NCI-H524 treated with DMSO at 0.1 percent for 48 hours (cell line): ENCODE measurements at places on chromosomes 7 and 10.

GRCh38 chr10:36117231-36117630 is 475.1 kb upstream of the FZD8 start:
- no peak for DNase-seq

GRCh38 chr10:95565336-95565735 is 4.2 kb upstream of the SORBS1 start:
- DNase-seq: no peak

GRCh38 chr10:69816521-69816920 is 14.8 kb downstream of the COL13A1 start:
- DNase-seq: no peak

DNA sequence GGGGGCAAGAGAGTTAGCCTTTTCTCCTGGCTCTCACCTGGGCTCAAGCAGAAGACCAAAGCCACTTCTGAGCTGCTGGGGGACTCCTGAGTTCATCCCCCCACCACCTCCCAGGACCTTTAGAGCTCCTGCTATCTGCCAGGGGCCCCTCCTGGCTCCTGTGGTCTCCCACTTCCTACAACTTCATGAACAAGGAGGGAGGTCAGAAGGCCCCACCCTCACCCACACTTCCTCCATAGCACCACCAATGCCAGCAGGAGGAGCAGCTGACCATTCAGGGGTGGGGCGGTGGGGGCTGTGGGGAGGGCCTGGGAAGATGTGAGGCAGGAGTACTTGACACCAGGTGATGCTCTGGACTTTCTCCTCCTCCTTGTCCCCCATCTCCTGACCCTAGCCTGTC is 32.6 kb upstream of the ADCYAP1R1 start:
- DNase-seq: no peak

DNA sequence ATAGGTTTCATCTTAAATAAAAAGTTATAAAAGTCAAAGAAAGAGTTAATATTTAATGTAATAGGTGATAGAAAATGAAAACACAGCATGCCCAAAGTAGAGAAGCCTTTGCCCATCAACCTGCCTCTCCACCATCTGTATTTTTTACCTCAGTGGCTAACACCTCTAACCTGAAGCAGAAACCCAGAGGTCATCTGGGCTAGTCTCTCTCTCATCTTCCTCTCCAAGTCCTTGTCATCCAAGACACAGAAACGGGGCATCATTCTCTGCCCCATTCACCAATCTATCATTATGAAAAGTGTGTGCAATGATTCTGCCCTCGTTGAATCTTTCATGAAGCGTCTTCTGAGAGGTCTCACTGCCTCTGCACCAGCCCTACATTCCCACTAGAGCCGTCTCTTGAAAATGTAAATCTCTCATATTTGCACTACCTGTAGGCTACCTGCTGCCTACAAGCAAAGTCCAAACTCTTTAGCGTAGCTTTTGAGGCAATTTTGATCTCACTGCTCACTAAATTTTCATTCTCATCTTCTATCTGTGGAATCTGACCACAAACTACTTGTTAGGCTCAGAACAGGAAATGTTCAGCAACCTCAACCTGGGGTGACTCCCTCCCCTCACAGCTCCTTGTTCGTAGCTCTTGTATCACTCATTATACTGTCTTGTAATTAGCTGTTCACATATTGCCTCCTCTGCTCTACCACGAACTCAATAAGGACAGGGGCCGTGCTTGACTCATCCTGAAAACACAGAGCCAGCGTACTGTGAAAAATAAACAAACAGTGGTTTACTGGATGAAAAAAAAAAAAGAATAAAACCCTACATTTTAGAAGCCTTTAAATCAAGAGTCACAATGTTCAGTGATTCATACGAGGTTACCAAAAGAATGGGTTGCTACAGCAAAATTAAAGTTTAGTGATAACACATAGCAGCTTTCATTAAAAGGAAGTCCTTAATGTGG is 83.1 kb downstream of the CTNNA3 start:
- no peak for DNase-seq
